Stimulated activated CD4-positive, alpha-beta T cell treated with anti-CD3 and anti-CD28 coated beads, Interleukin-1b, Interleukin-23, amount 100 ng/mL, for 1 hour (primary cell): ENCODE measurements at places on chromosomes 5 and 9.

- no peak for DNase-seq
Measured at GRCh38 chr5:172816925-172817562, 17.0 kb upstream of the ERGIC1 start.

DNA sequence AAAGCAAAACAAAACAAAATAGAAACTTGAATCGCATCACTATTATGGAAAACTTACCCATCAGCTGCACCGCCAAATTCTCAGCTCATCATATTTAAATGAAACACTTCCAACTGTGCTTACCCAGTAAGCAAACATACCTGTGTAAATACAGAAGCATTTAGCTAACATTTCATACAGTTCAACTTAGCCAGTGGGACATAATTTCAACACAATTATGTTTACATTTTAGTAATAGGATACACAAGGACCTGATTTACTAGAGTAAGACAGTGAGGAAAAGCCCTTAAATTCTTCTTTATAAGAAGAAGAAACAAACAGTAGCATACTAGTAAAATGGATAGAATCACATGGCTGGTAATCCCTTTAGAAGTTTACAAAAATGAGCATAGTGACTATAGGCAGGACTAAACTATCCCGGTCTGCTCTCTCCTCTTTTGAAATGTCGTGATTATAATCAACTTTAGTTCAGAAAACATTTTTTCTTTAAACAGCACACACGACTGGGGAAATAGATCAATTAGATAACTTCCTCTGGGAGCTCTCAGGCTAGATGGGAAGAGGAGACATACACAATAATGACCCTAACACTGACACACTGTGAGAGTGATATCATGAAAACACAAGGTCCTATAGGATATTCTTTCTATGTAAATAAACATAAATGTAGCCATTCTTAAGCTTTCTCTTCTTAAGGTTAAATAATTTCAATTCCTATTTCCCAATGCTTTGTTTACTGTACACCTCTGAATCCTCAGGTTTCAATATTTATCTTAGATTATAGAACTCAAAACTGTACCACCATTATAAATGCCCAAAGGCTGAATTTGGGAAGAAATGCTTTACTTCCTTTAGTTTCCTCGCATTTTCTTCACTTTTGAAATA lies 15.9 kb upstream of the CDC20B start:
- DNase-seq: no peak

DNA sequence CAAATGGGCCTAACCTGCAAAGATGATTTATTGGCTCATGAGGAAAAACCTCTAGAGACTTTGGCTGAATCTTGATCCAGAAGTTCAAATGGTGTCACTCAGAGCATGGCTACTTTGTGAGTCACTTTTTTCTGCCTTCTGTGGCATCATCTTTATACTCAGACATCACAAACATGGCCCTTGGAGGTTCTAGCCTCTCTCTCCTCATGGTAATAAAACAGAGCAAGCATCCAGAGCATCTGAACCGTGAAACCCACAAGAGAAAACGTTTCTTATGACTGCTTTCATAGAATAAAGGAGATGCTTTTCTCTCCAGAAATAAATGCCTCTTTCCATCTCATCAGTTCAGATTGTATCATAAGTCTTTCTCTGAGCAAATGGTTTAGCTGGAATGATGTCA lies 780.3 kb downstream of the KCTD16 start:
- no peak for DNase-seq

DNA sequence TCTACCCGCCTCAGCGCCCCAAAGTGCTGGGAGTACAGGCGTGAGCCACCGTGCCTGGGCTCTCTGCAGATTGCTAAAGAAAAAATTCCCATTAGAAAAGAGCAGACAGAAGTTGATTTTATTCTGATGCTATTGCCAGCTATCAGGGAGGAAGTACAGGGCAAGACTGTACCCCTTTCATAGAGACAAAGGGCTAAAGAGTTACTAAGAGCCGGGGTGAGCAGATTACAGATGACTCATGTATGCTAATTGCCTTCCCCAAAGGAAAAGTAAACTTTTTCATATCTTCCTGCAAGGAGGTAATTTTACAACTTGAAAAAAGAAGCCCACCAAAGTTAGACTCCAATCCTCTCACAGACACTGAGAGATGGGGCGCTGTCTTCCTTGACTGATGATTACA lies 42.3 kb upstream of the MCTP1 start:
- DNase-seq: no peak

- no peak for DNase-seq
Measured at GRCh38 chr9:84829997-84830696, 160.6 kb downstream of the NTRK2 start.

DNA sequence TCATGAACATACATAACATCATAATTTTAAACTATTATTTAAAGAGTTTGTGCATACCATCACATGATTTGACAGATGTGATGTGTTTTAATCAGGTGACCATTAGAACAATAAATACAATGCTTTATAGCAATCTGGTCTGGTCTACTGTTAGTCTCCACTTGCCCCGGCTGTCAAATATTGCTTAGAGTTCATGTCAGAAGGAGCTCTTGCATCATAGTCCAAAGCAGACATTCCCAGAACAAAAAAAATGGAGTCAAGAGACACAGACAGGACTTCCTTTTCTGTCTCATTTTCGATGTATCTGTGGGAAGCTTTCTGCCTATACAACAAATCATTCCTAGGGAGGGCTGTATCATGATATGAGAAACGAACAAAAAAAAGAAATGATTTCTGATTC lies 979.2 kb upstream of the WWC1 start:
- DNase-seq: no peak

DNA sequence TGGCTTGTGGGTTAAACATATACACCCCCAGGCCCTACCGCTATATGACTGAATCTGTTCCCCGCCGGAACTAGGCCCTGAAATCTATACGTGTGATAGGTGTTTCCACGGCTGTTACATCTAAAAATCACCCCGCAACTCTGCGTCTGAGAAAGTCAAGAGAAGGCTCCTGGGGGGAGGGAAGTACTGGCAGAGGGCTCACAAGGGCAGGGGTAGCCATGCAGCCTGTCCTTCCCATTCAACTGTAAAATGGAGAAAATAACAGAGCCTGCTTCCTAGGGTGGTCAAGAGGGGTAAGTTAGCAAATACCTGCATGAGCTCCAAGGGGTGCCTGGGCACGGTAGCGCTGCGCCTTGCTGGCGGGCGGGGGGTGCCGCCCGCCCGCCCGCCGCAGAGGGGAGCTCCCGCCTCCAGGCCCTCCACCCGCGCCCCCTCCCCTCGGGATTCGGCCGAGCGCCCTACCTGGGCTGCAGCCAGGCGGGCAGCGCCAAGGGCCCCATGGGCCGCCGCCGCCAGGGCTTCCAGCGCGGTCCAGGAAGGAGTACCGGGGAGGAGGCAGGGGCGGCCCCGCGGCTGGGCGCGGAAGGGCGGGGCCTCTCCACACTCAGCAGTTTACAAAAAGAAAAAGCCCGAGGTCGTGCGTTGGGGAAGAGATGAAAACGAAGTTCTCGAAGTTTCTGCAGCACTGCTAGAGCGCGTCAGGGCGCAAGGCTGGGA lies at the start of gene HACD4:
Gene HACD4, minus strand, starts transcription at position 550 of the 717 bp plus-strand sequence. Its CDS starts 50 bp downstream, at position 500.
- peak; percentile 41 for DNase-seq

GRCh38 chr9:3823842-3824475 lies 298.2 kb upstream of the RFX3 start:
- no peak for DNase-seq

- no peak for DNase-seq
Measured at GRCh38 chr5:172493906-172494305, 39.6 kb upstream of the SH3PXD2B start.

DNA sequence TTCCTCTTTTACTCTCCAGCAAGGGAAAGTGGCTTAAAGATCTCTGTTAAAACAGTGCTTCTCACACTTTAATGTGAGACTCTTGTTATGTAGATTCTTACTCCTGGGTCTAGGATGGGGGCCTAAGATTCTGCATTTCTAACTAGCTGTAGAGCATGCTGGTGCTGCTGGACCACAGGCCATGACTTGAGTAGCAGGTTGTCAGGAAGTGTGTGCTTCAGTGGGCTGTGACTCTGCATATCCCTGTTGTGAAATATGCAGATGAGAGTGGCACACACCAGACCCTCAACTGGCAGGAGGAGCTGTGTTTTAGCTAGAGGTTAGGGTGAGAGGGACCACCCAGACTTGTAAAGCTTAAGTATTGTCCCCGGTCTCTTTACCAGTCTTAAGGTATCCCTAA lies 191.1 kb upstream of the DMRT1 start:
- DNase-seq: no peak

- no peak for DNase-seq
Measured at GRCh38 chr5:150401376-150402228, 11.1 kb downstream of the CD74 start.

GRCh38 chr5:75192804-75193203 lies 43.9 kb downstream of the ANKRD31 start:
- no peak for DNase-seq

DNA sequence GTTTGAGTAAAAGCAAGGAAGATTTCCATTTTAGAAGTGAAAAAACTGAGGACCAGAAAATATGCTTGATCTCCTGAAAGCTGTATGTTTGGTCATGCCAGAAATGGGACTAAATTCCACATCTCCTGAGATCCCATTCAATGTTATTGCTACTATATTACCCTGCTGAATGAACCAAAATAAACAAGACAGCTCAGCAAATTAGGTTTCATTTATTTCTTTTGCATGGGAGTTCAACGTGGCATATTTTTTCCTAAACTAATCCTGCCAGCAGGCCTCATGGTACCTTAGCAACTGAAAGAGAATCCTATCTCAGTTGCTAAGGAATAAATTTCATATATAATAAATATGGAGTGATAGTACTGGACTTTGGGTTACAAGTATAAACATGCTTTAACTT lies 101.7 kb downstream of the ADAMTSL1 start:
- DNase-seq: no peak

DNA sequence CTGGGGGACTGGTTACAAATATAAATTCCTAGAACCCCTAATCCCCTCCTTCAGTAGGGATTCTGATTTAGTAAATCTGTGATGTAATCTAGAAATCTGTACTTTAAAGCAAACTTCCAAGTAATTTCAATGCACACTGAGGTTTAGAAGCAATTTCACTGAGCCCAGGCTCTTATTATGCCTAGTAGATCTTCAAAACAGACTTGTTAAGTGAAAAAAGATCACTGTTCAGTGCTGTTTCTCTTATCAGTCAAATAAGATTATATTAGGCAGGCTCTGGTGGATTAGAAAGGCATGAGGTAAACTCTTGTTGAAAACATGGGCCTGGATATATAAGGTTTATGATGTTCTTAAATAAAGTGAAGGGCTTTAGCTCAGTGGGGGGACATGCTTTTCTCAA lies 293.9 kb downstream of the ADGRV1 start:
- DNase-seq: no peak

- no peak for DNase-seq
Measured at GRCh38 chr5:126119887-126120442, 303.2 kb upstream of the GRAMD2B start.

DNA sequence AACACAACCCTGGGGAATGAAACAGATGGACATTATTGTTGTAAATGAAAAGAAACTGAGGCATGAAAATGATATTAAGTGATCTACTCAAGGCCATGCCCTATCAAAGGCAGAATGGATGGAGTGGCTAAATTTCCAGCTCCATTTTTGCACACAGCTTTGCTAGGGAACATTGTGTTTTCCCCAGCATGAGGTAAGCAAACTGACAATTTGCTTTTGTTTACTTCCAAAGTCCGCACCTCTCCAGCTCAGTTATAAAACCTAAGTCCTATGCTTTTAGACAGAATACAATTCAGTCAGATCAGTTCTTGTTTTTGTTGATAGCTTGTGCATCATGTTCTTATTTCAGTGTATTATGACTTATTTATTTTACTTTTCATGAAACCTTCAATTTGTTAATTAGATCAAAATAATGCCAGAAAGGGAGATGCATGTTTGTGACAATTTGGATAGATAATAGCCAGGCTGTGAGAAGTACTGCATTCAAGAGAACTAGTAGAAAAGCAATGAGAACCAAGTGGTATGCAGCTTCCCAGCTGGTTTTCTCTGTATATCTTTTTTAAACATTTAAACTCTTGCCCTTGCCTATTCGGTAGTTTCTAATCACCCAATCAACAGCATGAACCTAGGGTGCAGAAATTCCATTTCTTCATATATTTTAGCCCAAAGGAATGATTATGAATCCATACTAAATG lies 380.8 kb downstream of the SPATA31D1 start:
- no peak for DNase-seq

DNA sequence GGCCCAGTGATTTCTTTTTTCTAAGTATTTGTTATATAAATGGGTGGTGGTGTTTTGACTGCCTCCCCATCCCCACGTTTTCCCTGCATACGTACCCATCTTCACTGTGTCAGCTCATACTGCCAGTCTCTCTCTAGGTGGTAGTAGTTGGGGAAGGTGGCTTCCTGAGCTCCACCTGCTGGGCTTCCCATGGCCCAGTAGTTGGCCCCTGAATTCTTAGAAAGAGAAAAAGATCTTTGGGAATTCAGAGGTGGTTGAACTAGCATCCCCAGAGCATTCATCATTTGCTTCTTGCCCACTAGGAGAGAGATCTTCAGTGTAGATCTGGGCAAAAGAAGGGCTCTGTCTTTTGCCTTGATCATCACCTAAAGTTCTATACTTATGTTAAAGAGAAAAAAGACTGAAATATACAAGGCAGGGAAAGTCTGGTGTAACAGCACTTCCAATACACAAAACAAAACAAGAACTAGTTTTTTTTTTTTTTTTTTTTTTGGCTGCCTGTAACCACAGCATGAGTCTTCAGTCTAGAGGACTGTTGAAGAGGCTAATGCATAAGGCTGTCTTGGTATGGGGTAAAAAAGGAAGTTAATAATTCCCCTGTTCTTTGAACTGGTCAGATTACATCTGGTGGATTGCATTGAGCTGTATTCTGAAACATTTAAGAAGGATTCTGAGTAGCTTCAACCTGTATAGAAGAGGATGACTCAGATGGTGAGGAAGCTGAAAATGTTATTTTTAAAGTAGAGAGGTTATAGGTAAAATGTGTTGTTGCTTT lies 128.7 kb downstream of the ATG10 start:
- no peak for DNase-seq

- DNase-seq: no peak
Measured at GRCh38 chr9:92728831-92729734, 35.5 kb downstream of the BICD2 start.

DNA sequence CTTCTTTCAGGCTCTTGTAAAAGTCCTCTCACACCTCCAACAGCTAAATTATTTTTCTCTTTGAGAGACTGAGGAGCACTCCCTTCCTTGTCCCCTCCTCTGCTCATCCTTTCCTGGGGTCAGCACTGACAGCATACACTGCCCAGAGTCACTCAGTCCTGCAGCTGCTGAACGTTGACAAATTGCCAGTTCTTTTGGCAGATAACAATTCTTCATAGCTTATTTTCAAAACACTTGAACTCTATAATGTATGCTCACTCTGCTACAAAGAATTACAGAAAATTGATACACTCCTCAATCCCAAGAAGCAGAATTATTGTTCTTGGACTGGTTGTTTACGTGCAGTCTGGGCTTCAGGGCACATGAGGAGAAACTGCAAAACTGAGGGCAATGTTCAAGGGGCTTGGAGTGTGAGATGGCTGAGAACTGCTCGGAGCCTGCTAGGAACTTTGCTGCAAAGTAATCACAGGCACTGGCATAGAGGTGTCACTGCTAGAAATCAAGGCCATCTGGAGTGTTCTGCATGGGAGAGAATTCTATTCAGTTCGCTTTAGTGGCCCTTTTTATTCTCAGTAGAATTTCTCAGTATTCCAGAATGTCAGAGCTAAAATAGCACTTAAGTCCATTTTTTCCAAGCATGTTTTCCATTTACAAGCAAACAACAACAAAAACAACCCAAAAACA lies 96.4 kb upstream of the SPOCK1 start:
- DNase-seq: no peak
